Stimulated activated CD8-positive, alpha-beta memory T cell treated with anti-CD3 and anti-CD28 coated beads, Interleukin-15, amount 100 ng/mL, for 4 hours (primary cell): ENCODE measurements at places on chromosomes 3 and 15.

DNA sequence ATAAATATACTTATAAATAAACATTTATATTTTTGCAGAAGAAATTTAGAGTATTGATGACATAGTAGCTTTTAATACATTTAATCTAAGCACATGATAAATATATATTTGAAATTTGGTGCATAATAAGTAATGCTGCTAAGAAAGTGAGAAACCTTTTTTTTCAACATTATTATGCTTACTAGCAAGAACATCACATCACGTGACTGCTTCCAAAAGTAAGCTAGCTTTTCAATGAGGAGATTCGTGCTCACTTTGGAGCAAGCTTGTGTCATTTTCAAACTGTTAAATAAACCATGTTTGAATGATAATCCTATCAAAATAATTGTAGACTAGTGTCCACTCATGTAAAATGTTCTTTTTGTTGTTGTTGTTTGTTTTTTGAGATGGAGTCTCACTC, 109.0 kb upstream of the SLC4A7 start:
- no peak for DNase-seq

DNA sequence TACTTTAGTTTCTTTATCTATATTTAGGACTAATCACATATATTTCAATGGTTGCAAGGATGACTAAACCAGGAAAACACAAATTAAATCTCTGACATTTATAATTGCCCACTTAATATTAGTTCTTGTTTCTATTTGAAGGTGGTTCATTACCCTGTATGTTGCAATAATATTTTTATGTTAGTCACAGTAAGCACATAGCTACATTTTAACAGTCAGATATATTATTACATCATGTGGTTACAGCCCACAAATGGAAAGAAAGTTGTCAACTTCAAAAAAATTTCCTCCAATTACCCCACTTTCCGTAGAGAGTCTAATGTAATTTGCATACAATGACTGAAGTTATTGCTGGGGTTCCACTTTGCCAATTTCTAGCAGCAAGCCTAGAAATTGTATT, 114.6 kb downstream of the TUSC7 start:
- no peak for DNase-seq

DNA sequence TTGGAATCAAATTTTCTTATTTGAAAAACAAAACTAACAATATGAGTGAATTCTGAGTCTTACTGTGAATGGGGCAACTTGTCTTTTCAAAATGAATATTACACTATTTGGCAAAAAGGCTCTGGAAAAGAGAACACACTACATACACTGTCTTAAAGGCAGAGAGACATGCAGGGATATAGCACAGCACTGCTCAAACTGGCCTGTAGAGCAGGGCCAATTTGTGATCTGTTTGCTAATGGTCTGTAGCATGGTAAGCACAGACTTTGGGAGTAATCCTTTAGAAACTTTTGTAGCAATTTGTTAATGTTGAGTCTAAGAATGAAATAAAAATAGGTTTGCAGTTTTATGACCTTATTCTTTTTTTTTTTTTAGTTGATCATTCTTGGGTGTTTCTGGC, 679.8 kb upstream of the SGO1 start:
- no peak for DNase-seq

- DNase-seq, result no peak
These were observed 54.1 kb upstream of the ATP2C1 start for GRCh38 chr3:130839813-130840212.

DNA sequence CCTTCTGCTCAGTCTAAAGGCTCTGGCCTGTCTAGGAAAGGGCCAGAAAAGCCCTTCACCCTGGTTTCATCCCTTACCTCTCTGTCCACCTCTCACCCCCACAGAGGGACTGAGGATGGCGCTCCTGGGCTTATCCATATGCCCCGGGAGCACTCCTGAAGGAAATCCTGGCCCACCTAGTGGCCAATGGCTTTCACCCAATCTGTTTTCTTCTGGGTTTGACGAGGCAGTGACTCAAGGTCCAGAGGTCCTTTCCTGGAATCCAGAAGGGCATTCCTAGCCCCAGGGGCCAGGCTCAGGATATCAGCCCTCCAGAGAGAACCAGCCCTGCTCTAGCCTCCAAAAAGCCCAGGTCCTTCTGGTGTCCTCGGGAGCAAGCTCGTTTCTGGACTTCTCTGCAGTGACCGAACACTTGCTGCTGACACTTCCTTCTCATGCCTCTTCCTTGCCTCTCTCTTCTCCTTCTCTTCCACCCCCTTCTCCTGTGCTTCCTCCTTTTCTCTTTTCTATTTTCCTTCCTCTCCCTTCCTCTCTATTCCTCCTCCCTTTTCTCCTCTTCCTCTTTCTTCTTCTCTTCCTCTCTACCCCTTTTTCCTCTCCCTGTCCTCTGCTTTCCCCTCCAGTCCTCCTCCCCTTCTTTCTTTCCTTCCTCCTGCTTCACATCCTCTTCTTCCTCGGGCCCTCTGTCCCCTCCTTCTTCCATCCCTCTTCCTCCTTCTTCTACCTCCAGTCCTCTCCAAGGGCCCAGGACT, 59.6 kb downstream of the RHCG start:
- no peak for DNase-seq

DNA sequence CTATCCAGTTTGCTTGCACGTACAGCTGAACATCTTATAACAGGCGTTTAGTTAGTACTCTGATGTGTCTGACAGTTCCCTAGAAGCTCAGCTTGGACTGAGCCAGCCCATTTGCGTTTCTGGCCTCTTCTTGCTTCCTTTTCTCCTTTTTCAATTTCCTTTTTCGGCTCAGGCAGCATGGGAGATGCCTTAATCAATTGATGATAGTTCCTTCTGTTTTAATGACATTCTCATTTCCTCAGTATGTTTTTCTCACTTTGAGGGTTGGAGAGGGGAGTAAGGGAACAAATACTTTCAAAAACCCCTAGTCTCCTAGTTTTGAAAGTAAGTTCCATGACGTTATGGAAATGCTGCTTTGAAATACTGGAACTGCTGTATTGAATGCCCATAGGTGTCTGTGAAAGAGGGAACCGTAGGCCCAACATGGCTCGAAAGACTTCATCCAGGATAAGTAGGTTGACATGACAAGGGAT, 18.9 kb downstream of the IL1RAP start:
- no peak for DNase-seq

DNA sequence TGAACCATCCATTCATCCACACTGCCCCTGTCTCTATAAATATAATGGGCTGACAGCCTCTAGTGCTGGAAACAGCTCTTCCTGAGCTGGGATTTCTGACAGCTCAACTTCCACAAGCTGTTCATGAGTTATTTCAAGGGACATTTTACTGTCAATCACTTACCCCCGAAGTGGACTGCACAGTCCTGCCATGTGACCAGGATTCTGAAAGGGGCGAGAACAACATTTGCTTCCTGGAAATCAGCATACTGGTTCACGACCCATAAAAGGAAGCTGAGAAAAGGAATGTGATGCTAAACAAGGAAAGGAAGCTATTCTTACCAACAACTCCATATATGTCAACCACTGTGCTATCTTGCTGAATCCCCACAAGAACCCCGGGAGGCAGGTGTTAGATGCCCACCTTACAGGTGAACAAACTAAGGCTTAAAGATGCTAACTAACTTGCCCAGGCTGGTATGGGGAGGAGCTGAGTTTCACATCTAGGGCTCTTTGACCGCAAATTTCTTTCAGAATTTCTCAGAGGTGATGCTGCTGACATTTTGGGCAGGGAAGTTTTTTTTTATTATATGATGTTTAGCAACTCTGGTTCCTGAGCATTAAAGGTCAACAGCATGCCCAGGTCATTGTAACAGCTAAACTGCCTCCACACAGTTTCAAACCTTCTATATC, 16.5 kb upstream of the REC114 start:
- no peak for DNase-seq

DNA sequence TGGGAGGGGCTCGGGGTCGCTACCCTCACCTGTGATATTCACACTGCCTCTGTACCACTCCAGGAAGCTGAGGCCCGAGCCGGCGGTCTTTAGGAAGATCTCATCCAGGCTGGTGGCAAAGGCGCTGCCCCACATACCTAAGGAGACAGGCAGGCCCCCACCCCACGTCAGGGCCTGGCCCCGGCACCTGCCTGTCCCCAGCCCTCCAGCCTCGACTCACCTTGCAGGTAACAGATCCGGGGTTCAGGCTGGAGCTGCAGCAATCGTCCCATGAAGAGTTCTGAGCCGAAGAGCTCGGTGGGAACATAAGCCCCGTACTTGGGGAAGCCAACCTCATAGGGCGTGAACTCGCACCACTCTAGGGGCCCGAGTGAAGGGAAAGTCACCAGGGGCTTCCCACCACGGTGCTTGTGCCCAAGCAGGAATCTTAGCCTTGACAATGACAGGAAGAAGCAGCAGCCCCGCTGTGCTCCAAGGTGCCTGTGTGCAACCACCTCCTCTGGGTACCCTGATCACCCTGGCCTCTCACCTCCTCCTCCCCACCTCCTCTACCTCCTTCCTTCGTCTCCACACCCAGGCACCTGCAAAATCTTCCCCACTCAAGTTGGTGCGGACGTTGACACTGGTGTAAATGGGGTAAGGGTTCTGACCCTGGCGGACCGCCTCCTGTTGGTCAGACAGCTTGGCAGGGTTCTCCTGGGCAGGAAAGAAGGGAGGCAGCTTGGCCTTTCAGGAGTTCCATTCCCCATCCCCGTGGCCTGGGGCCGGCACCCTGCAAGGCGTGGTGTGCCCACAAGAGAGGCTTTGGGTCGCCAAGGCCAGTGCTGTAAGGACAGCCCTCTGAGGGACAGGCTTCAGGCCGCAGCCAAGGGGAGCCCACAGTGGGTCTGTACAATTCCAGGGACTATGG, 10.6 kb downstream of the PLA2G4F start:
- no peak for DNase-seq
